ENCODE measurements at places on chromosomes 1 and 21. TPM values are rescaled to one million over a fixed set of nuclear protein-coding genes. Genes with fewer than 3 reads are reported as not detected.

The LDLRAD2 gene
- 0.24 TPM for total RNA-seq

The CNKSR1 gene
- 0.32 TPM for total RNA-seq

The MCM3AP gene
- 60.2 TPM for total RNA-seq

The NCAM2 gene
- 5.5 TPM for total RNA-seq

The GJA9 gene
- total RNA-seq = not detected

The MRPL55 gene
- 30.0 TPM for total RNA-seq

The GUCA2B gene
- total RNA-seq = not detected

The TNFRSF1B gene
- 38.1 TPM for total RNA-seq

The ARHGAP29 gene
- 39.3 TPM for total RNA-seq

The DEPDC1 gene
- 0.19 TPM for total RNA-seq

The MANEAL gene
- total RNA-seq = 1.8 TPM

The SELP gene
- total RNA-seq = 23.8 TPM

The IFFO2 gene
- total RNA-seq = 12.2 TPM

The TDRD5 gene
- total RNA-seq = not detected

The CPT2 gene
- 16.6 TPM for total RNA-seq

The KCNK1 gene
- 3.2 TPM for total RNA-seq

The PTPRC gene
- total RNA-seq = 41.7 TPM

The OR2L2 gene
- 0.09 TPM for total RNA-seq

The LCE1C gene
- total RNA-seq = not detected

The G0S2 gene
- 12.5 TPM for total RNA-seq

The CD244 gene
- 0.48 TPM for total RNA-seq

The XKR8 gene
- total RNA-seq = 8.2 TPM

The AUNIP gene
- not detected for total RNA-seq

The STMN1 gene
- total RNA-seq = 24.8 TPM

The SYCP1 gene
- total RNA-seq = not detected

The FCRL1 gene
- 1.7 TPM for total RNA-seq

The DNAJC28 gene
- 1.3 TPM for total RNA-seq

The FMN2 gene
- total RNA-seq = 2.1 TPM

The PYHIN1 gene
- total RNA-seq = 3.4 TPM

The LCE1E gene
- total RNA-seq = not detected

The SLC16A4 gene
- total RNA-seq = 8.0 TPM
